ENCODE measurements at places on chromosomes 16 and 17. TPM values are rescaled to one million over a fixed set of nuclear protein-coding genes. Genes with fewer than 3 reads are reported as not detected.

RNF167 gene
- 11.2 TPM for total RNA-seq

CSH1 gene
- total RNA-seq, result not detected

XPO6 gene
- 62.4 TPM for total RNA-seq

KRT31 gene
- not detected for total RNA-seq

Data from epithelial cell of umbilical artery (primary cell).